WTC11 (cell line): ENCODE measurements at places on chromosomes 1 and 21. TPM values are rescaled to one million over a fixed set of nuclear protein-coding genes. Genes with fewer than 3 reads are reported as not detected.

The FMO4 gene
- total RNA-seq = 1.8 to 3.8 TPM (median 3.6 TPM) in 3 replicates

The GSTM5 gene
- total RNA-seq = 0.09 to 0.16 TPM (median 0.11 TPM) in 3 replicates

The ATAD3B gene
- 47.9 to 63.6 TPM (median 48.5 TPM) in 3 replicates for total RNA-seq

- no peak overlapping the region for H3K27ac ChIP-seq
- H3K4me1 ChIP-seq = peaks cover 10% of the 10 kb centered on the region; the same call in 1 of the 2 replicates
- H3K4me3 ChIP-seq = peak overlapping the region; percentile 74
- H3K36me3 ChIP-seq = no peaks in the 10 kb centered on the region
- peak; percentile 64 for DNase-seq
Observed at GRCh38 chr1:42035205-42035829, 116.6 kb upstream of the HIVEP3 start.

DNA sequence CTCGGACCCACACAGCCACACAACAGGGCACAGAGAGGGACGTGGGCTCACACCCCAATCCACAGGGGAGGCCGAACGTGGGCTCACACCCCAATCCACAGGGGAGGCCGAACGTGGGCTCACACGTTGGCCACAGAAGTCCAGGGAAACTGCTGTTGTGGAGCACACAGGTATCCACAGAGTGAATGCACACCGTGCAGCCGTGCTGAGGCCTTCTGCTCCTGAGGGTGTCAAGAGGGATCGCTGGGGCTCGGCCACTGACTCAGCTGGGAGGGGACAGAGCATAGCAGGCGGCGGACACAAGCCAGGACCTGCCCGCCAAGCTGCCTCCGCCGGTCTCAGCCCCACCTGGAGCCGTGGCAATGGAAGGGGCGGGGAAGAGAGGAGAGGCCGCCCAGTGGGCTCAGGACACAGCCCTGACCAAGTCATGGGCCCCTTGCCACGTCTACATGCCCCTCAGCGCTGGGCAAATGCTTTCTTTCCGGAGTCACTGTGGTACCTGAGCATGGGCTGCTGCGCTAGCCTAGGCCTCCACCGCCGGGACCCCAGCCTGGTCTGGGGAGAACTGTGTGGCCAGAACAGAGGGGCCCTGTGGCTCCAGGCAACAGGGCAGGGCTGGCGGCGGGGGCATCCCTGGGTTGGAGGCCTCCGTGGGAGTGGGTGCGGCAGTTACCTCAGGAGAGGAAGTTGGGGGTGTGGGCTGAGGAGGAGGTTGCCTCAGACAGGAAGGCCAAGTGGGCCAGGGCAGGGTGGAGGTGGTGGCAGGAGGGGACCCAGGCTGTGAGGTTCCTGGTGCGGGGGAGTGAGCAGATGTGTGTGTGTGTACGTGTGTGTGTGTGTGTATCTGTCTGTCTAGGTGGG is 1.2 kb downstream of the SYTL1 start:
- peak overlapping the region; percentile 68 for H3K27ac ChIP-seq
- H3K4me1 ChIP-seq = peaks cover 44% of the 10 kb centered on the region
- H3K36me3 ChIP-seq = peaks cover 9% of the 10 kb centered on the region; the same call in 1 of the 2 replicates
- H3K4me3 ChIP-seq = peak overlapping the region; percentile 67
- DNase-seq = peak; percentile 39
